Stimulated activated CD4-positive, alpha-beta T cell treated with anti-CD3 and anti-CD28 coated beads, Interleukin-4, amount 100 ng/mL, for 24 hours (primary cell): ENCODE measurements at places on chromosomes 6 and 20.

DNA sequence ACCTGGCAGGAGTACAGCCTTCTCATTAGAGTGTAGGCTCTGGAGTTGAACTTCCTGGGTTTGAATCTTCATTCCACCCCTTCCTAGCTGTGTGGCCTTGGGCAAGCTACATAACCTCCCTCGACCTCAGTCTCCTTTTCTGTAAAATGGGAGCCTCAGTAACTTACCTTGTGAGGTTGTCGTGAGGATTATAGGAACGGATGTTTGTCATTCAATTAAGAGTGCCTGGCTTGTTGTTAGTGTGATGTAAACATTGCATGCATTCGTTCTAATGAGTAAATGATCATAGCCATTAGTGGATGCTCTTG is 45.2 kb downstream of the TOX2 start:
- DNase-seq, result no peak

DNA sequence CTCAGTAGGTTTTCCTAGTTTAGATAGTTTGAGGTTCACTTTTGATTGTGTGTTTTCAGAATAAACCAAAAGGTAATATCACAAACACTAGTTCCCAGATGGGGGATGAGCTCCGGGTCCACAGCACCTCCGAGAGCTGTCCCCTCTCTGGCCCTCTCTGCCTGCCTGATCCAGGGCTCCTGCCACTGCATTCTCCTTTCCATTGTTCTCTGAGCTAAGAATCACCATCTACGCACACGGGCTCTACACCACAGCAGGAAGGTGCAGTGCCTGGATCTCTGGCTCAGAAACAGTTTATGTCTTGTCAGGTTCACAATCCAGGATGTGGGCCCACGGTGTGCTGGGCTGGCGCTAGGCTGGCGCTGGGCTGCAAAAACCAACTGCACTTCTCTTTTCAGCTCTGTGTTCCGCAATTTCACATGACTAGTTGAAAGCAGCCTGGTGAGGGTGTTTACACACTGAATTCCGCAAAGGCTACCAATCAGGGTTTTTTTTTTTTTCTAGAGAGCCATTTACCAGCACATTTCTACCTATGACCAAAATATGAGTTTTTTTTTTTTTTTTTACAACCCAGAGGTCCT is 167.5 kb downstream of the SOD2 start:
- no peak for DNase-seq

GRCh38 chr6:32187009-32187709 is 2.8 kb downstream of the PBX2 start:
- DNase-seq, result no peak

DNA sequence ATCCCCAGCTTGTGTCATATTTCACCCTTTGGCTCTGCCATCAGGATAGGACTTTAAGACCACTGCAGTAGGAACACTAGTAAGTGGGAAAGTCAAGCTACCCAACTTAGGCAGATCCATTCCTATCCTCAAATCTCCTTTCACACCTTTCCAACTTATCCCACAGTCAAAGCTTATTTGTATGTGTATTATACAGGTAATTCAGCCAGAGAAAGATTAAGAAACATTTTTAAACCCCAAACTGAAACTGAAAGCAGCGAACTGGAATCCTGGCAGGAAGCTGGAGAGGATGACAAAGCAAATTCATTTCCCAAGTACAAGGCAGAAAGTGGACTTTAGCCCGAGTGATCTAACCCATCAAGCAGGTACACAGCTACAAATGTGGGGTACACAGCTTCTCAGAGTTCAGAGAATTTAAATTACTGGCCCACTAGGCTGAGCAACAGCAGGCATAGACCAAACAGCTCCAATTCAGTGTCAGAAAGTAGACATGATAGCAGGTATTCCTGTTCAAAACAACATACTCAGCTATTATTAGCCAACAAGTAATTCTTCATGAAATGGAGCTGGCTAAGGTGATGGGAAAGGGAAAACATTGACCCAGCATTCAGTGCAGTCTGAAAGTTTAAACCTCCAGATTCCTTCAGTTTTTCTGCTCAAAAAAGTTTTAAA is 39.1 kb downstream of the ILRUN start:
- DNase-seq, result peak; percentile 15

DNA sequence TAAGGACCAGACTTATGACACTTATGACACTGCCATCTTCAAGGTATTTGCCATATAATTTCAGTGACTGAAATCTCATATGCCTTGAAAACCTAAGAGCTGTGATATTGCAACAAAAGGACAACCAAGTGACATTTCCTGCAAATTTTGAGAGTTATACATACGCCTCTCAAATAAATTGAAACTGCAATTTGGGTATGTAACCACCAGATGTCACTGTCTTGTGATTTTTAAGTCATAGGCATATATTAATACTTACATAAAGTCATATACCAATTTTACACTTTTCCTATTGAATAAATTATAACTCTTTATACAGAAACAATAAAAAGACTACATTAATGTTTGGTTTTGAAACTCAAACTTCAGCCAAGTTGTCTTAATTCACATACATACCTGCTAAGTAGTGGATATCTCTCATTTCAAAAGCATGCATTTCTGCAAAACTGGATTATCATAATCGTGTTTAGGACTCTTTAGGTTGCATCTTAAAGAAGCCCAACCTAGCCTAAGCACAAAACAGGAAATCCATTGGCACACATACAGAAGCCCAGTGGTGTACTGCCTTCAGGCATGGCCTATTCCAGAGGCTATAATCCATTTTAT is 180.2 kb downstream of the PACRG start:
- no peak for DNase-seq

GRCh38 chr6:136535017-136535765 is 15.0 kb downstream of the MAP7 start:
- DNase-seq, result no peak

DNA sequence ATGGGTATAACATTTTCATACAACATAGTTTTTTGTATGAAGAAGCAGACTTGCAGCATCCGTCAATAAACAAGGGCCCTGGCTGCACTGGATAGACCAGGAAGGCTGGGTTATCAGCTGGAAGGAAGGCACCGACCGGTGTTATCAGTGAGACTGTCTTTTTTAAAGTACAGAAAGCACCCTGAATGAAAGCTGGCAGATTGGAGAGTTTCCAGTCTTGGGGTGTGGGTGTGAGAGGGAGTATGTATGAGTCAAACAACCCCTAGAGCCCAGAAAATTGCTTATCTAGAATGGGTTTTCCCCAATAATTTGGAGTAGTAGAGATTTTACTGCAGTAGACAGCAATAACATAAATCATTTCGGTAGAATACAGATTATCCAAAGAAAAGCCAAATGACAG is 42.4 kb downstream of the TXLNB start:
- peak; percentile 69 for DNase-seq

GRCh38 chr6:51467231-51467952 is 620.0 kb downstream of the PKHD1 start:
- no peak for DNase-seq

GRCh38 chr6:129645106-129645829 is 64.7 kb downstream of the ARHGAP18 start:
- no peak for DNase-seq

DNA sequence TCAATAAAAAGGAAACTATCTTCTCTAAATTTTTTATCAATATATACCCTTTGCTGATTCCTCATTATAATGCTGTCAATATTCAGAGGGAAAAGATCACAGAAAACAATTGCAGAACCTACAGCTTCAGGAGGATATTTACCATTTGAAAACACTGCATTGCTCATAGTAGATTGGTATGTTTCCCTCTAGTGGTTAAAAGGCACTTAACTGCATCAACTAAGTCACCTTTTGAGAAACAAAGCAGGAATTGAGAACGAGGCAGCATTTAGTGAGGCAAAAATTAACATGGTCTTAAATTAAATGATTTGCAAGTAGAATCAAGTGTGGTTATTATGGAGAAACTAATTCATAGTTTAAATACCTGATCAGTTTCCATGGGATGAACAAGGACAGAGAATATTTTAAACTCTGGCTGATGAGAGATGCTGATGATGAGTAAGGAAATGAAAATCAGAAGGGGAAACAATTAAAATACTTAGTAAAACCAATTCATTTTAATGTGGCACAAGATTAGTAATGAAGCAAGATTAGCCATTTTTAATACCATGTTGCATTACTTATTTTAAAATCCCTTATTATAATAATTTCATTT is 642.1 kb downstream of the EPHA7 start:
- no peak for DNase-seq

DNA sequence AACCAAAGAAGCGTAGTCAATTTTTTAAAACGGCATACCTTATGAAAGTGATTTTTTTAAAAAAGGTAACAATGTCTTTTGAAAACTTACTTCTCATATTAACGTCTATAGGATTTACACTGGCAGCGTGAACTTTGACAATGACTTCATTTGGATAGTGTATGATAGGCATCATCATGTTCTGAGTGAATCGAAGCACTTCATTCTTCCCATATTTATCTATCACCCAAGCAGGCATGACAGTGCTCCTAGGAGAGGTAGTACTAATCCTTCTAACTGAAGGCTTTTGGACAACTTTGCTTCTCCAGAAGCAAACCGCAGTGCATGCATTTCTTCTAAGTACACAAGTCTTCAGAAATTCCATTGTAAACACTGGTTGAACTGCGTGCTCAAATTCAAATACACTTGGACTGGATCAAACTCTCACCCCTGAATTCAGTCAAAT is 618 bp downstream of the RTN4IP1 start:
- DNase-seq, result no peak

DNA sequence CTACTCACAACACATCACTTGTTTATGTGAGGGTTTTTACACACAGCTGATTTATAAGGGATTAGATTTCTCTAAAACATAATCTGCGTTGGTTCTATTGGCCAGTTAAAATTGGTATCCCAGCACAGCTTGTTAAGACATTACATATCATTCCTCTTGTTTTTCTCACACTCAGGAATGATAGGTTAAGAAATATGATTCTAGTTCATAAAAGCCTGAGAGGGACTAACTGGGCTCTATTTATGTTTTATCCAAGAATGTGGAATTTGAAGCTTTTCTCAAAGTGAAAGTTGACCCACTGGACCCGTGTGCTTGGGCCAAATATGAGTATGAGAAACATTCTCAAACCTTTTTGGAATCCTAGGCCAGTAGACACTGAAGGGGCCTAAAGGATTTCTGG is 117.3 kb downstream of the TMEM170B start:
- no peak for DNase-seq

DNA sequence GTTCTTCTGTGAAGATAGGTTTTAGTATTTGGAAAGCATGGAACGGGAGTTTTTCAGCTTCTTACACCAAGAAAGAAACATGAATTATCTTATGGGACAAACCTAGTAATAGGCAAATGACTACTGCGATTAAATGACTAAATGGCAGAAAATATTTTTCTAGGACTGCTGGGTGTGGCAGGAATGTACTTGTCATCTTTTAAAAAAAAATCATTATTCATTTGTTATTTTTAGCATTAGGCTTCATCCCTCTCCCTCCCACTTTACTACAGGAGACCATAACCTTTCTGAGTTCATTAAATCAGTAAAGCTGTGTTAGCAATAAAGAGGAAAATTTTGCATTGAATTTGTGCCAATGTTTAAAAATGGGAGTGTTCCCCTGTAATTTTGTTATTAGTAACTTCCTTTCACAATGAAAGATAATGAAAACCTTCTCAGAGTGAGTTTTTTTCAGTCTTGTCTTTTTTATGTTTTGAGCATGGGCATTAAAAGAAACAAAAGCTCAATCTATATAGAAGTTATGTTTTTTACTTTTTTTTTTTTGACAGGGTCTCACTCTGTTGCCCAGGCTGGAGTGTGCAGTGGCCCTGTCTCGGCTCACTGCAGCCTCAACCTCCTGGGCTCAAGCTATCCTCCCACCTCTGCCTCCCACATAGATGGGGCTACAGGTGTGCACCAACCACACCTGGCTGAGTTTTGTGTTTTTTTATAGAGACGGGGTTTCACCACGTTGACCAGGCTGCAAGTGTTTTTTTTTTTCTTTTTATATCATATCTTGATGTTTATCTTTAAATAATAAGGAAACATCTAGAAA is 105.6 kb upstream of the CLDN20 start:
- no peak for DNase-seq

DNA sequence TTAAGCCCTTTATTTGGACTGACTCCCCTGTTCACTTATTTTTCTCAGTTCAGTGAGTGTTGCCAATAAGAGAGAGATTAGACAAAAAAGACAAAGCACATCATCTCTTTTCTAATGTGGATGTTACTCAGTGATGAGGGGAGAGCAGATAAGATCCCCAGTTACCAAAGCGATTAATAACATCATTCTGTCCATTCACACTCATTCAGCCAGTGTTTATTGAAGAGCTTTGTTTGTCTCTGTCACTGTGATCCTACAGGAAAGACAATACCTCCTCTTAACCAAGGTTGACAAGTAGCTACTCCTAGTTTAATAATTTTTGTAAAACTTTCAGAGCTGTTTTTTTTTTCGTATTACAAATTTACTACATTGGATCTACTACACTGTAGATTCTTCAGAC is 163.0 kb downstream of the EYA4 start:
- DNase-seq, result no peak

DNA sequence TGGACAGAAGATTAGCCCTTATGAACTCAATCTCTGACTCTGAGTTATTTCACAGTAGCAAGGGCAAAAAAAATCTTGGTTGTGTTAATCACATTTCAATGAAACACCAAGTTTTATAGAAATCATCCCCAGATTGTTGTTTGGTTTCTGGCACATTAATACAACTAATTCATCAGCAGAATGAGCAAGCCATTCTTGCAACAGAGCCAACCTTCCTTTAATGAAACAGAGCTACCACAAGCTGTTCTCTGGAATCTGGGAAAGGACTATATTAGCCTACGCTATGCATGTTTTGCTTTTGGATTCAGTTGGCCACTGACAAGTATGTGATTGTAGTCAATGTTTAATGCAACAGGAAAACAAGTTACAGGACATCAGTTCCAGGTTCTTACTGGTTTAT is 13.8 kb upstream of the POPDC3 start:
- DNase-seq, result no peak

GRCh38 chr20:22315771-22316170 is 268.6 kb downstream of the FOXA2 start:
- DNase-seq, result no peak

DNA sequence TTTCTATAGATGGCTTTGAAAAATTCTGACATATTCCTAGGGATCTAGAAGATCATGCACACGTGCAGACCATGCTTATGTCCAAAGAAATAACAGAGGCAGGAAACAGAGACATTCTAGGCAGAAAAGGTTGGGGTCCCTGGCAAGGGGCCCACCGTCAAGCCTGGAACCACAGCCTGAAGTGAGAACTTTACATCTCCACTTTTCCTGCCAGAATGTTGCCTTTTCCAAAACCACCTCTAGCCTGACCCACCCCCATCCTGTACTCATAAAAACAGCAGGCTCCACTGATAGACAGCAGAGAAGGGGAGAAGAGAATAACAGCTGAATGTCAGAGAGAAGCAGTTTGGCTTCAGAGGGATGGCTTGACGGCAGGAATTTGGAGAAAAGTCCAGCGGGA is 257.3 kb upstream of the NT5E start:
- DNase-seq, result no peak

GRCh38 chr6:16360365-16360764 is 122.0 kb downstream of the GMPR start:
- no peak for DNase-seq

GRCh38 chr20:25290646-25291431 is 43.0 kb downstream of the PYGB start:
- no peak for DNase-seq
